Lower lobe of right lung (tissue), 2 donors: ENCODE measurements at places on chromosomes 1 and 21. TPM values are rescaled to one million over a fixed set of nuclear protein-coding genes. Genes with fewer than 3 reads are reported as not detected.

The KCNK2 gene
- total RNA-seq = not detected

The CFAP45 gene
- total RNA-seq = 10.2 TPM

The TCHH gene
- total RNA-seq = 0.15 TPM

The CAPN8 gene
- 70.6 TPM for total RNA-seq

The PADI1 gene
- total RNA-seq = not detected

The PTGER3 gene
- 1.9 TPM for total RNA-seq

The SH3BGR gene
- 4.1 TPM for total RNA-seq

The KIAA0040 gene
- total RNA-seq = 46.9 TPM

The KRTAP19-1 gene
- total RNA-seq = not detected

The RIMS3 gene
- 4.6 TPM for total RNA-seq

The TEX38 gene
- total RNA-seq = not detected

The TDRD5 gene
- total RNA-seq = 0.15 TPM

The CACHD1 gene
- 32.0 TPM for total RNA-seq

The RAB3B gene
- total RNA-seq = 0.06 TPM

The IL22RA1 gene
- 0.83 TPM for total RNA-seq

The MANEAL gene
- total RNA-seq = 4.9 TPM

The TBX15 gene
- total RNA-seq = 0.15 TPM

The DENND2C gene
- 3.8 TPM for total RNA-seq

The KCNT2 gene
- total RNA-seq = 3.7 TPM

The FAM151A gene
- total RNA-seq = not detected

The RO60 gene
- 70.7 TPM for total RNA-seq

The TSPEAR gene
- 0.27 TPM for total RNA-seq

The EPS8L3 gene
- not detected for total RNA-seq

The CSF3R gene
- 214 TPM for total RNA-seq

The BARHL2 gene
- not detected for total RNA-seq

The GSTM3 gene
- total RNA-seq = 18.5 TPM

The PAQR6 gene
- 2.3 TPM for total RNA-seq

The LCE1D gene
- total RNA-seq = not detected

The CFHR3 gene
- 0.24 TPM for total RNA-seq

The PBX1 gene
- 58.1 TPM for total RNA-seq

The ZNF683 gene
- 1.2 TPM for total RNA-seq

The CD2 gene
- total RNA-seq = 9.8 TPM

The HFM1 gene
- 1.2 TPM for total RNA-seq

The IL19 gene
- not detected for total RNA-seq

The C1QB gene
- total RNA-seq = 1,524 TPM

The SLC2A5 gene
- 1.7 TPM for total RNA-seq

The TAS1R1 gene
- 0.27 TPM for total RNA-seq

The PDZK1 gene
- not detected for total RNA-seq

The RGS8 gene
- not detected for total RNA-seq

The FAM110D gene
- total RNA-seq = 3.8 TPM

The IL24 gene
- total RNA-seq = not detected

The C1orf210 gene
- total RNA-seq = 19.1 TPM
